ENCODE measurements at places on chromosomes 2 and 18.

- DNase-seq: peak; percentile 74
Observed at GRCh38 chr2:181466661-181467576, 9.7 kb downstream of the ITGA4 start.

GRCh38 chr2:122528061-122528460, 772.6 kb downstream of the TSN start:
- DNase-seq: peak; percentile 26

DNA sequence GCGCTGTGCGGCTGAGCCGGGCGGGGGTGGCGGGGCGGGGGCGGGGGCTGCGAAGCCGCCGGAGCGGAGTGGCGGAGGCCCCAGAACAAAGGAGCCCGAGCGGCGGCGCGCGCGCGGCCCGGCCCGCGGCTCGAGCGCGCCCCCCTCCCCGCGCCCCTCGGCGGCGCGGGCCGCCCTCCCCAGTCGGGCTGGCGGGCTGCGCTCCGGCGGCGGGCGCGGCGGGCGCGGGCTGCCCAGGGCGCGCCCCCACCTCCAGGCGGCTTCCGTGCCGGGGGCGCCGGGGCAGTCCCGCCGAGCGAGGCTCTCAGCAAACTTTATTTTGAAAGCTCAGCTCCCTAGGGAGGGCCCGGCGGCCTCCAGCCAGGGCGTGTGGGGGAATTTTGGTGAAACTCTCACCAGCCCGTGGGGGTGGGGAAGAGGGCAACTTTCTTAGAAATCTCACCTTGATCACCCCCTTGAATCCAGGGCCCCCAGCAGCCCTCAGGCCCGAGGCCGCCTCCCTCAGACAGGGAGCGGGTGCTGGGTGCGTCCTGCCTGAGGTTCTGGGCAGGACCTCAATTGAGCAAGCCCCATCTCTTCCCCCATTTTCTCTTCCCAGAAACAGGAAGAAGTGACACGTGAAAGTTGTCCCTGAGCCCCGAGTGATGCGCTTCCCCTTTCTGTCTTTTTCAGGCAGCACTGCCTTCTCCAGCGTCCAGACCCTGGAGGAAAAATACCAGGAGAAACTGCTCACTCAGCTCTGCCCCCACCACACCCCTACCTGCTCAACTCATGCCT, 786 bp downstream of the TET3 start:
- DNase-seq: no peak

- no peak for DNase-seq
Observed at GRCh38 chr2:224757934-224758548, 41.9 kb upstream of the CCDC195 start.

DNA sequence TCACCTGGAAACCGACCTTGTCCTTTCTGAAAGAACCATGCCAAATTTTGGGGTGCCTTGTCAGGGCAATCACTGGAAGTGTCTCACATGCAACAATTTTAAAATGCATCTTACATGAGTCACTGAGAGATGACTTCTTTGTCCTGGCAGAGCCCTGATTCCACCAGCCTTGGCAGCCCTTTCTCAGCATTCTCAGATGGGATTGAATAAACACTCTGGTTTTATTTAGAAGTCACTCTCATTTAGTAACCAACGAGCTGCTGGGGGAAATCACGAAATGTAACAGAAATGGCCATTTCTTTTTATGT, 3.8 kb upstream of the ATP8B1 start:
- DNase-seq: peak; percentile 68

GRCh38 chr2:72851333-72851732, 25.5 kb upstream of the EXOC6B start:
- peak; percentile 8 for DNase-seq

DNA sequence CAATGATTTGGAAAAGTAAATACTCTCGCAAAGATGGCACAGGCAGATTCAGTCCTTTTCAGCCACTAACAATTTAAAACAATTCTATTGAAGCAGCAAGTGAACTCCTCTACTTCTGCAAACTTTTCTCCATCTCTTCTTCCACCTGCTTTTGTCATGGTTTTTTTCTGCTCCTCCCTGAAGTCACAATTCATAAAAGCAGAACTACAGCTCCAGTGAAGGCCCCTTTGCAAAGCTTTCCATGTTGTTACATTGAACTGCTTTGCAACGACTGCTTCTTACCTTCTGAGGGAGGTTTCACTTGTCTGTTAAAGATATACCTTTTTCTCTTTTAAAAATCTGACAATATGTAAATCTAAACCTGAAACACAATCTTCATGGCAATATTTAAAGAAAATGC, 3.7 kb upstream of the SERTAD2 start:
- DNase-seq: no peak
